ENCODE measurements at places on chromosomes 3 and 15.

- peak; percentile 79 for DNase-seq
Measured at GRCh38 chr3:65402597-65402996, 636.1 kb downstream of the MAGI1 start.

DNA sequence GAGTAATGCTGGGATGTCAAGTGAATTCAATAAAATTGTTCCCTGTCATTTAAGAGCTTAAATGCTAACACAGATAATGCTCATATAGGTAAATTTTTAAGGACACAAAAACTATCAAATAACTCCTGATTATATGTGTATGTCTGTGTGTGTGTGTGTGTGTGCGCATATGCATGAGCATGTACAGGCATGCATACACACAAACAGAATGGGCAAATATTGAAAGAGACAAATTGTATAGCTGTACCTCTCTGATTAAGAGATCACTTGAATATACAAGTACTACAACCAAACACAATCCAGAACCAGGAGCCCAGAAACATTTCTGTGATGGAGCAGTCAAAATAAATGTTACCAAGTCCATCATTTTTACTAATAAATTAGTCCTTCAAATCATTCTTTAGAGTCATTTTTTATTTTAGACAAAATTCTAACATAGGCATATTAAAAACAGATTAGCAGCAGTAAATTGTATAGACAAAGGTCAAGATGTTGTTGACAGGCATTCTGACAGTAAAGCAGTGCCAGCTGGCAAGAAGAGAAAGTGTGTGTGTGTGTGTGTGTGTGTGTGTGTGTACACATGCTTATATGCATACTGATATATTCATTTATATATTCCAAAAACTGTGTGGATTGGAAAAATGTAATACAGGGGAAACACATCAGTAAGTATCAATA lies 145.3 kb downstream of the CD47 start:
- DNase-seq = no peak

GRCh38 chr15:51550841-51551240 lies 71.7 kb downstream of the DMXL2 start:
- no peak for DNase-seq

GRCh38 chr3:184801241-184801785 lies 10.7 kb upstream of the VPS8 start:
- no peak for DNase-seq

DNA sequence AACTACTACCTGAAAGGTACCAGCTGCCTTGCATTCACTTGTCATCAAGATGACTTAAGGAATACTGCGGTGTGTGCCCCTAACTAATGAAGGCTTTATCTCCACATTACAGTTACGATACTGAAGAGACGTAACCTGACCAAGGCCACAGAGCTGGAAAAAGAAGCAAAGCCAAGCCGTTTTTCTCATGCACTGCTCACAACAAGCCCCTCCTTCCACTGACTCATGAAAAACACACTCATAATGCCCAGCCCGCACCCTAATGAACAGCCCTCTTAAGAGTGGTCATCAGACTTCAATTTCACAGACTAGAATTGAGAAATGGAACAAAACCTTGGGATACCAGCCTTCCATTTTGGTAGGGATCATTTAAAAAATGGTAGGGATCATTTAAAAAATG lies 11.6 kb downstream of the PSMD6 start:
- no peak for DNase-seq

GRCh38 chr15:83871808-83872559 lies 218.1 kb downstream of the ADAMTSL3 start:
- peak; percentile 18 for DNase-seq

DNA sequence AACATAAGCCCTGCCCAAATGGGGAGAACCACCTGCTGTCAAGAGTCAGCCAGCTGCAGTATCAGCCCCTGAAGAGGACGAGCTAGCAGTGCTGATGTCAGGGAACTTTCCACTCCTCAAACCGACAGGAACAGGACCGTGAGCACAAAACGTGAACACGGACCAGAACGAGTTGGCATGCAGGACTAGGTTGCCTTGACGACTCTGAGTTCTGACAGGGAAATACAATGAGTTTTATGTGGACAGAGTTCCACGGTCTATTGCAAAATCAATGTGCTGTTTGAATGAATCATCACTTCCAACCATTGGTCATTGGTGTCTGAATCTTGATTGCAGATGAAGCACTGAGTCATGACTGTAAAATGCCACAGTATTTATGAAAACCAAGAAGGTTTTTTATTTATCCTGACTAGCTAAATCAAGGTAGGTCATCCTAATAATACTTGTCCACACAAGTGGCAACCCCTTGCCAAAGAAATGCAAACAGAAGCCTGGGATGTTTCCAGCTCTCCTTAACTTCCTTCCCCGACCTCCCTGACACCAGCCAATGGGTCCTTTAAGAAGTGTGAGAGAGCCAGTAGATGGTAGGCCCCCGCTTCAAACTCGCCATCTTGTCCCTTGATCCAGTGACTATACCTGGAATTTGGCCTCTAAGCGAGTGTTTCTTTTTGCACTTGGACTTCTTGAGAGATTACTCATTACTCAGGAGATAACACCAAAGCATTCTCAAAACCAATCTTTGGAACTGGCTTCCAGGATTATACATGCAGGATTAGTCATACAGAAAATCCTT lies 119.6 kb downstream of the ASB7 start:
- DNase-seq = no peak

GRCh38 chr3:132519914-132520313 lies 77.2 kb upstream of the ACKR4 start:
- no peak for DNase-seq

DNA sequence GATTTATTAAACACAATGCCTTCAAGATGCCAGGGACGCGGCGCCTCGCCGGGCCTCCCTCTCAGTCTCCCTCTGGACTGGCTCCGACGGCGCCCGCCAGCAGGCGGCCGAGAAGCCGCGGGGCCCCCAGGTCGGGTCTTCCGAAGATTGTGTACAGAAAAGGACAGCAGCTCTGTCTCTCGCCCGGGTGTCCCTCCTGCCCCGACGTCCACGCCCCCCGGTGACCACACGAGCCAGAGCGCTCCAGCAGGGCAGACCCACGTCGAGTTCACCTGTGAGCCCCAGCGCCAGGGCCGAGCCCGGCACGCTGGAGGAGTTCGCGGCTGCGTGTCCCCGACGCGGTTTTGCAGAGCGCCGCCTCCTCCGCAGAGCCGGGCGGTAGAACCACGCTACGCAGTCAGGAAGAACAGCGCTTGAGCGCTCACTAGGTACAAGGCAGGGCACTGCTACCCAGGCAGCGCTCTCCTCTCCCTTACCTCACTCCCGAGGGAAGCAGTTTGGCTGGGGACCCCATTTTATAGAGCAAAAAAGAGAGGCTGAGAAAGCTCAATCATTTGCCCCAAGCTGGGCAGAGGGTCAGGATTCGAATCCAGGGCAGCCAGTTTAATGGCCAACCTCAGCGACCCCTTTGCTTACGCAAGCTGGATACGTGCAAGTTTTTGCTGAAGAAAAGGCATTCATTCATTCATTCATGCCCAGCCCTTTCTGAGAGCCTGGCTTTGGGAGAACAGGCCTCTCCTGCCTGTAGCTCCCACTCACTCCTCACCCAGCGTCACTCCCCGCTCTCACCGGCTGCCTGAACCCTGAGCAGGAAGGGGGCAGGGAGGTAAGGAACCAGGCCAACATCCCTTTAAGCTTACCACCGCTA lies 3.0 kb upstream of the TLE3 start:
- DNase-seq = peak; percentile 82

DNA sequence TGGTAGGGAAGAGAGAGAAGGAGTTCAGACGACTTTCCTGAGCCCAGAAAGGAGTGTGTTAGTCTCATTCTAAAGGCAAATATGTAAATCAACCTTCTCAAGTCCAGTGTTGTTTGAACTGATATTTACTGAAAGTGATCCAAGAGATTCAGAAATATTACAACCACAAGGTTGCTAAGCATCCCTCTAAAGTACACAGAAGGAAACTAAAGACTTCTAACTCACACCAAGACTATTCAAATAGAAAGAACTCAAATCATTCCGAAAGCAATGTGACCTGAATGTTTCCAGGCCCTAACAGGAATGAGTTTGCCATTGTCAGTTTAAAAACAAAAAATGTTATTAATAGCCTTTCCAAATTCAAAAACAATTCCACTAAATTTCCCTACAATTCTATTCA lies 56.9 kb upstream of the VGLL3 start:
- DNase-seq = no peak

- DNase-seq = peak; percentile 38
Measured at GRCh38 chr3:120855665-120856437, 52.2 kb upstream of the STXBP5L start.

DNA sequence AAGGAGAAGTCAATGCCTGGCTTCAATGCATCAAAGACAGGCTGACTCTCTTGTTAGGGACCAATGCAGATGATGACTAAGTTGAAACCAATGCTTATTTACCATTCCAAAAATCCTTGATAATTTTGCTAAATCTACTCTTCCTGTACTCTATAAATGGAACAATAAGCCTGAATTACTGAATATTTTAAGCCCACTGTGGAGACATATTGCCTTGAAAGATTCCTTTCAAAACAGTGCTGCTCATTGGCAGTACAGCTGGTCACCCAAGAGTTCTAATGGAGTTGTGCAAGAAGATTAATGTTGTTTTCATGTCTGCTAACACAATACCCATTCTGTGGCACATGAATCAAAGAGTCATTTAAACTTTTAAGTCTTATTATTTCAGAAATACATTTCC lies 181.0 kb upstream of the CBLB start:
- no peak for DNase-seq

GRCh38 chr3:127458696-127459604 lies 131.6 kb downstream of the TPRA1 start:
- peak; percentile 87 for DNase-seq

DNA sequence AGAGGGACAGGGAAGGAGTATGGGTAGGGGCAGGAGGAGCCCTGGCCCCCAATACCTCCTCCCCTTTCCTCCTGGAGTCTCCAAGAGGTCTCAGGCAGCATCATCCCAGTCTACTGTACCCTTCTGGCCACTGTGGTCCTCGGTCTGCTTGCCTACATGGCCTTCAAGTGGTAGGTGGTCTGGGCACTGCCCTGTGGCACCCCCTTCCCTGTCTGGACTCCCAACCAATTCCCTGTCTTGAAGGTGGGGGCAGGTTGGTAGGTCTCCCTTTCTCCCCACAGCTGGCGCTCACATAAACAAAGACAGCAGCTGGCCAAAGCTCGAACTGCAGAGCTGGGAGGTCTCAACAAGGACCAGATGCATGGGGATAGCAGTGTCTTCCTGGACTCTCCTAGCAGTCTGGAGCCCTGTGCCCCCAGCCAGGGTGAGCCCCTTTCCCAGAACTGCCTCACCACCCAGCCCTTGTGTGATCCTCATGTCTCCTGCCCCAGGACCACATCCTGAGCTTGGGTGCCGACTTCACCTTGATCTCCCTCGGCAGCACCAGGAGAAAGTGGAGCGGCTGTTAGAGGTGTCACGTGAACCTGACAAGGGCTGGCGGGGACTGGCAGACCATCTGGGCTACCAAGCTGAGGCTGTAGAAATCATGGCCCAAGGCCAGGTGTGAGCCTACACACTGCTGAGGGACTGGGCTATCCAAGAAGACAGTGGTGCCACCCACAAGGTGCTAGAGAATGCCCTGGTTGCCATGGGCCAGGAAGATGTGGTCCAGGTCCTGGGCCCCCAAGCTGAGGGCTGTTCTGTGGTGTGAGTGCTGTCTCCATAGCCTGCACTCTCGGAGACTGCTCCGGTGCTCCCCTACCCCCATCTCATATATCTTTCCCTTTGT lies 33.1 kb downstream of the NBEAL2 start:
- DNase-seq = no peak

DNA sequence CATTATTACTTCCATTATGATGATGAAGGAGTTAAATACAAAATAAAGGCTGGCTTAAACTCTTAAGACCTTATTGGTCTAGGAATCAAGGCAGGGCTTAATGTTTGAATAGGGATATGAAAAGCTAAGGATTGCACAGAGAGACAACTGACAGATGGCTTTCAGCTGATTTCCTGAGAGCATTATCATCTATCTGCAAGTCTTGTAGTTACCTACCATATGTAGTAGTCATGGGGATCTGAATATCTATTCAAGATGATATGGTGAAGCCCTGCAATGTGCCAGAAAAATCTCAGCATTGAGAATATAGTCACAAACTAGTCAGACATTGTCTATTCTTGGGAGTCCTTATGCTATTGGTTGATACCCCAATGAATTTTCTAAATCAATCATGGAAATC lies 47.5 kb upstream of the CHMP2B start:
- DNase-seq = no peak

- no peak for DNase-seq
Measured at GRCh38 chr15:81146006-81146405, 11.9 kb downstream of the CFAP161 start.

- DNase-seq = no peak
Measured at GRCh38 chr3:131892331-131892730, 142.5 kb downstream of the CPNE4 start.

GRCh38 chr3:55014081-55014480 lies 86.2 kb upstream of the LRTM1 start:
- DNase-seq = no peak

DNA sequence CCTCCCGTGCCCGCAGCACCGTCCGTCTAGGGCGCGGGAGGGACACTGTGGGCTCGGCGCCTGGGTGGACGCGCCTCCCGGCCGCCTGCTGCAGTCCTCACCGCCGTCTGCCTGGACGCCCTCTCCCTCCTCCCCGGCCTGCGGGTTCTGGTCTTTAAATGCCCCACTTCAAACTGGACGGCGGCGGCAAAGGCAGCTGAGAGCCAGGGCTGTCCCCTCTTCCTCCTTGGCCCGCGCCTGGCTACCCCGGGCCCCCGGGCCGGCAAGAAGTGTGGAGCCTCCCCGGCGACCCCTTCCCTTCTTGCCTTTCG lies 426 bp downstream of the CBLB start:
- peak; percentile 75 for DNase-seq

- no peak for DNase-seq
Measured at GRCh38 chr3:28301688-28302087, 46.8 kb upstream of the ZCWPW2 start.
